ENCODE measurements at places on chromosomes 2 and 18.

DNA sequence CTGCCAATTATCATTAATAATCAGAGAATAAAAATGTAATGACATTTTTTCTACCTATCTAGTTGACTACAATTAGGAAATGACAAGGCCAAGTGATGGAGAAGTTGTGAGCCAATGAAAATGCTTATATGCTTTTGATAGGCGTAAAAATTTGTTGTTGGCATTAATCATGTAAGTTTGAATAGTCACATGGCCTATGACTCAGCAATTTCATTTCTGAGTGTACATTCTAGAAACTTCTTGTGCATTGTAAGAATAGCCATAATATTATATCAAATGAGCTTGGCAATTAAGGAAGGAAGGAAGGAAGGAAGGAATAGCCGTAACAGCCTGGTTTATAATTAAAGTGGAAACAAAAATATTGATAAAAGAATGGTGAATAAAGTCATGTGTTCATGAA, 179.9 kb downstream of the PTH2R start:
- no peak for DNase-seq

GRCh38 chr2:76672798-76673197, 849.4 kb downstream of the LRRTM4 start:
- no peak for DNase-seq

- no peak for DNase-seq
These were observed 680.7 kb downstream of the NR4A2 start for GRCh38 chr2:155651851-155652250.

DNA sequence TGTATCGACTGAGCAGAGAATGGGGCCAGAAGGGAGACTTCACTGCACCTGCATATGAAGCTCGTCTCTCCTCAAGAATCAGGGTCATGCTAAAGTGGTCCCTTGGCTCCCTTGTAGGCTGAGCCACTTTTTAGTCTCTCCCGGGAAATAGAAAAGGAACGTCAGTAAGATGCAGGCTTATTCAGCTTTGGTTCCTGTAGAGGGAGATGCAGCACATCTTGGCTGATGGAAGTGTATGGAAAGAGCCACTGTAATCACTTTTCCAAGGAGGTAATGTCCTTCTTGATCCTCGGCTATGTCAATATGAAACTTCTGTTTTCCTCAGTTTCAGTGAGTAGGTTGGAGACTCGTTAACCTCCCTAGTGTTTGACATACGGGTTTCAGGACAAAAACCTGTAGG, 235.2 kb downstream of the GCA start:
- DNase-seq = no peak

DNA sequence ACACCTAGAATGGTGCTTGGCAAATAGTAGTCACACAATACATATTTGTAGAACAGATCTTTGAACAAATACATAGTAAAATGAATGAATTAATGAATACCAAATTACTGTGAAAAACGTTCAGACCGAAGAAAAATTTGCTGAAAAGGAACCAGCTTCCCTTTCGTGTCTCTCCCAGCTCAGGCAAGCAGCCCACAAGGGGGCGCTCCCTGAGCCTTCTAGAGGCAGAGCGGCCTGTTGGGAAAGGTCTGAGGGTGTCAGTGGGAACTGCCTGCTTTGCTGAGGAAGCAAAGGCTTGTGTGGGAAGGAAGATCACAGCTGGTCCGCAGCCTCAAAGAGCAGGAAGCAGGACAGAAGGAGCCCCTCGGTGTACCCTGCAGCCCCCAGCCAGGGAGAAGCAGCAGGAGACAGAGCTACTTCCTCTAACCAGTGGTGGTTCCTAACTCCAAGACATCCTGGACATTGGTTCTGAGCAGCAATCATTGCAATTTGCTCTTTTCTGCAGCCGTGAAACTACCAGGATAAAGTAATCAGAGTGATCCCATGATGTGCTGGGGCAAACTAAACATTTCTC, 231.1 kb downstream of the ANKRD30B start:
- no peak for DNase-seq

GRCh38 chr18:48993586-48993985, 42.8 kb upstream of the SMAD7 start:
- DNase-seq = no peak

Data from inflammatory macrophage (primary cell).